ENCODE measurements at places on chromosomes 1 and 21.
A peak's percentile ranks its signal among the peaks of the same experiment; 100 is the strongest.

- no peak for DNase-seq
These were observed 7.4 kb upstream of the TENT5C start for GRCh38 chr1:117598489-117598888.

- no peak for DNase-seq
These were observed 21.3 kb downstream of the LSS start for GRCh38 chr21:46207006-46207919.

GRCh38 chr1:99758073-99758511 is 8.3 kb downstream of the FRRS1 start:
- no peak for DNase-seq

DNA sequence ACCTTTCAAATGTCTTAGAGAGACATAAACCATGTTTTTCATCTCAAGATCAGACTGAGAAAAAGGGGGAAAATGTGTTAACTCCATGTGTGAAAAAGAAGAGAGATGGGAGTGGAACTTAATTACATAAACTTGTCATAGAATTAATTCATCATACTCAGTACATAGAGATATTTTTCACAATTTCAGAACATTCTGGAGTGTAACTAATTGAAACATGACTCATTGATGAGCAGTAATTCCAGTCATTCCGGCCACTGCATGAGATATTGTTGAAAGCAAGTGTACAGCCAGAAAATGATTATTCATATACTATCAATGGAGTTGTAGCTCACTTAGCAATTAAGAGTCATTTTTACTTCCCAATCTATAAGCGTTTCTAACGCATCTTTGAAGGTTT is 739.3 kb downstream of the LTN1 start:
- DNase-seq: no peak

- DNase-seq: no peak
These were observed 273 bp downstream of the BMP8B start for GRCh38 chr1:39788426-39788757.

DNA sequence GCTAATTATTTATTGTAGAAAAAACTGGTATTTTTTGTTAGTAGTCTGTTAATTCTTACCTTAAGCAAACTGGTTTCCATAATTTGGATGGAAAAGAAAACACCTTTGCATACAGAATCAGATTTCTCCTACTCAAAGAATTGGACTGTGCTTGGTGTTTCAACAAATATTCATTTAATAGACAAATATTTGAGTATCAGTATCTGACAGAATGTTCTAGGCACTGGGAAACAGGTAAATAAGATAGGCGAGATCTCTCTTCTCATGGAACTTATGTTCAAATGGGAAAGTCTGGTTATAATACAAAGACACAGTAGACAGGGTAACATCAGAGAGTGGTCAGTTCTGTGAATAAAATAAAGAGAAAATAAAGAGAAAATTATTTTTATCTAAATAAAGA is 119.9 kb downstream of the NOS1AP start:
- DNase-seq: no peak

DNA sequence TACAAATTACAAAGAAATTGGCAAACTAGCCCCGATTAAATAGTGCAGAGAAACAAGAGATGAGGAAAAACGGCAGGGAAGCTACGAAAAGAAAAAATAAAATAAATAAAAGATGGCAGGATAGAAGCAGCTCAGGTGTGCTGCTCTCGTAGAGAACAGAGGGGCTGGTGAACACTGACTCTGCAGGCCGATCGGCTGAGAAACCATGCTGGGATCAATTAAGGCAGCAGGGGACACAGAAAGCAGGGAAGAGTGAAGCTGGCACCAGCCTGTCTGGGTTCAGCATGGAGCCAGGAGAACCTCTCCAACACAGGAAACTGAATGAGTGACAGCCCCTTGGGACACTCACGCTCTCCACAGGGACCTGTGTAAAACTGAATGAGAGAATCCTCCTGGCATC is 39.5 kb upstream of the TMPRSS15 start:
- no peak for DNase-seq

DNA sequence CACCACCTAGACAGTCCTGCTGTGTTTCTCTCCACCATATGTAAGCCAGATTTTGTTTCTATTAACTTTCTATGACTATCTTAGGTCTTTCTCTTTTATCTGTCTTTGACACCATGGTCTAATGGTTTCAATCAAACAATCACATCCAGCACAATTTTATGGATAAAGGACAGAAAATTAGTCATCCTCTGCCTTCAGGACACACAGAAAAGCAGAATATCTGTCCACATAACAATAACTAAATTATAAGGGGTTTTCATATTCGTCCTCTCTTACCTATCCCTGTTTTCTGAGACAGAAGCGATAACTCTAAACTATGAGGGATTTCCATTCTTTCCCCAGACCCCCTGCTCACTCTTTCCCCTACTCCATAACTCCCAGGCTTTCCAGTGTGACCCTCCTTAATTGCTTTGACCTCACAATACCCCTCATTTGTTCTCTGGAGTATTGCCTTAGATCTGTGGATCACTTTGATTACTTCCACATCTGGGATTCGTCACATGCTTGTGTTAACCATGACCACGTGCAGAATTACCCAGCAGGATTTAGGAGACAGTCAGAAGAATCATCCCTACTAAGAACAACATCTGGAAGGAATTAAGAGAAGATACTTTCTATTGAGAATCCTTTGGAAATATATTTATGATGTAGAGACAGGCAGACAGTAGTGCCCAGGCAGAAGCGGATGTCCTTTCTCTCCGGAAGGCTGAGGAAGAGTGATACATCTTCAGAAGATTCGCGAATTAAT is 108.2 kb upstream of the GREM2 start:
- DNase-seq: no peak

DNA sequence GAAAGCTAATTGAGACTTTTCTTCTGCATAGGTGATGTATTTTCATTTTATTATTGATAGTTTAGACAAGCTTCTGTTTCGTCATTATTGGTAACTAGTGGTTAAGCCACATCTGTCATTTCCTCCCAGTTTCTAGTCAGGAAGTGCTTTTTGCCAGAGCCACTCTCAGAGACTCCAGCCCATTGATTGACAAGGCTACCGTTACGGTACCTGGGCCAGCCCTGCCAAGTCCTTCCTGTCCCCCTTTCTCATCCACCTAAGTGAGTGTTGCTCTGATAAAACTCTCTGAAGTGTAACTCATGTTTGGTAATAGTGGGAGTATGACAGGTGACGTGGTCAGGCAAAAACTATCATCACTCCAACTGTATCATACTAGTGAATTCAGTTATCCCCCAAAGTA is 29.6 kb upstream of the AGL start:
- no peak for DNase-seq

DNA sequence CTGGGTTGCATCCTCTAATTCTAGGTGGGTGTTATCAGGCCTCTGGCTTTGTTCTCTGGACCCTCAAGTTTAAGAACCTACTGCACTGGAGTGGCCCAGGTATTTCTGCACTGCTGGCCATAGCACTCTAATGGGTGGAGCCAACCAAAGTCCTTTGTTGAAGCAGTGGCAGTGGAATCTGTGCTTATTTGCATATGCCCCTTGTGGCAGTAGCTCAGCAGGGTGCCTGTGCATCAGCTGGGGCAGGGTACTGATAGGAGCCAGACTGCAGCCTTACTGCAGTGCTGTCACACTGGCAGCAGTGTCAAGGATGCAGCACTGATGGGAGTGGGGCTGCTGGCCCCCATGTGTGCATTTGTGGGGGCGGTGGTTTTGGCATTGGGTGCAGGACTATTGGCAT is 660.6 kb downstream of the LRRIQ3 start:
- DNase-seq: no peak

DNA sequence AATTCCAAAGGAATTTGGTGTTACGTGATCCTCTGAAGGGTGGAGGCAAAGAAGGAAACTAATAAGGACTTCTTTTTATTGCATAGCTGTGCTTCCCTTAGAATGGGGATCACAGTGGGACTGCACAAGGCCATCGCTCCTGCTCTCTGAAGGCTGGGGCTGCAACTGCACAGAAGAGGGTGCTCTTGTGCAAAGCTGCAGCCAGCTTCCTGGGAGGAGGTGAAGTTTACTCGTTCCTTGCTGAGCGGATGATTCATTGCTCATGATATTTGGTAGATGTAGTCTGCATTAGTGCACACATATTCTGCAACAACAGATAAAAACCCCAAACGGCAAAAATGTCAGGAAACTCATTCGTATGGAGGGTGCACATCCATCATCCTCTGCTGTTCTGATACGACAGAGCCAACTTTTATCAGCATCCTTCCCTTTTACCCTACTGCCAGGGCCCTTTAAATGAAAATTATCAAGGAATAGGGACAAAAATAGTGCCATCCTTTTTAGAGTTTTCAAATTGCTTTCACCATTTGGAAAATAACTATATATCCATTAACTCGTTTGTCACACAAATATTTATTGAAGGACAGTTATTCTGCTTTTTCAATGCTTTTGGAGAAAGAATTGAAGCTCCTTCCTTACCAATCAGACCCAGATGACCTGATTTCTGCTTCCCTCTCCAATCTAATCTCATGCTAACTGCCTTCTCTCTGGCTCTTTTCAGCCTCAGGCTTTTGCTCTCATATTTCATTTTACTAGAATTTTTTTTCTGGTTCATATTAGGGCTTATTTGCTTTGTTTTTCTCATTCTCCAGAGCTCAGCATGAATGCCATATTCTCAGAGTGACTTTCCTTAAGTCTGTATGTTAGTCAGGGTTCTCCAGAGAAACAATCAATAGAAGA is 263.6 kb downstream of the DUSP10 start:
- DNase-seq: peak; percentile 59

DNA sequence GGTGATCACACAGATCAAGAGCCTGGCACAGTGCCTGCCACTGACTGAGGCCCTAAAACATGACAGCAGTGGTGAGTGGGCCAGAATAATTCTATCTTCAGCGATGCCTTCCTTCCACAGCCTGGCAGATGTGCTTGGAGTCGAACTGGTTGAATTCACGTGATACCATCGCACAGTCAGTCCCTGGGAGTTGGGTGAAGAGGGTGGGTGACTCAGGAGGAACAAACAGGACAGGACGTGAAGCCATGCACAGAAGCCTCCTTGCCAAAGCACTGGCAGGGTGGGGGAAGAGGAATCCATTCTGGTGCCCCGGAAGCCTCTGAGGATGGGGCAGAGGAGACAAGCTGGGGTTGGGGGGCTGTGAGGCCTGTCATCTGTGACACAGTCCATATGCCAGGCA is 80.3 kb upstream of the WNT4 start:
- DNase-seq: no peak
